ENCODE measurements at places on chromosomes 7 and 10.

GRCh38 chr10:77305650-77306632, 331.7 kb downstream of the KCNMA1 start:
- DNase-seq: no peak

DNA sequence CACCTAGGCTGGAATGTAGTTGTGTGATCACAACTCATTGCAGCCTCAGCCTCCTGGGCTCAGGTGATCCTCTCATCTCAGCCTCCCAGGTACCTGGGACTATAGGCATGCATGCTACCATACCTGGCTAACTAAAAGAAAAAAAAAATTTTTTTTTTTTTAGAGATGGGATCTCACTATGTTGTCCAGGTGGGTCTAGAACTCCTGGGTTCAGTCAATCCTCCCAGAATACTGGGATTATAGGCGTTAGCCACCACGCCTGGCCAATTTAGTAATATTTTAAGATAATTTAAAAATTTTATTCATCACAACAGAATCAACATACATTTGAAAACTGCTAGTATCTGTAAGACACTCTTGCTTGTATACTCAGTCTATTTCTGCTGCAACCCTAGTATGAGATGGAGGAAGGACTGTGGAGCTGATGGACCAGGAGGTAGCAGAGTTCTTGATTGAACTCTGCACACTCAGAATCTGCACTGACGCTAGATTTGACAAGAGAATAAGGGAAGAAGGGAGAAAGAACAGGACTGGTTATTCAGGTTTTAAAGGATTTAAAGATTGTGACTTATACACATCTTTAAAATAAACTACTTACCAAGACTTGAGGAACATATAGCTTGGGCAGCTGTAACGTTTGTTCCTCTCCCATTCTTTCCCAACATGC, 57.6 kb downstream of the VCL start:
- DNase-seq: no peak

DNA sequence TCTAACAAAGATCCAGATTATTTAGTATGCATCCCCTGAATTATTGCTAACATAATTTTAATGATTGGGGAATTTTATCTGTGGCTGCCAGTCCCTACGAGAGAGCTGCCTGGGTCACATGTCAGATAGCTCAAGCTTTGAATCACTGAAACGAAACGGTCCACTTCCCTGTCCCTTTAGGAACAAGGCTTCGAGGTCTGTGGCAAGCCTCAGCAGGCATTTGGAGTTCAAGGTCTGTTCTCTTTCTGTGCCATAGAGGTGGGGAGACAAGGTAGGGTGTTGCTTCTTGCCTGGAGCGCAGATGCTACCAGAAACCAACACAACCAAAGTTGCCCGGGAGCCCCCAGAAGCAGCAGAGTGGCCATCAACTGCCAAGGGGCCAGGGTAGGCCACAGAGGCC, 13.9 kb upstream of the SH2D4B start:
- DNase-seq: no peak

- no peak for DNase-seq
These were observed 6.0 kb downstream of the MYL7 start for GRCh38 chr7:44134943-44135628.

DNA sequence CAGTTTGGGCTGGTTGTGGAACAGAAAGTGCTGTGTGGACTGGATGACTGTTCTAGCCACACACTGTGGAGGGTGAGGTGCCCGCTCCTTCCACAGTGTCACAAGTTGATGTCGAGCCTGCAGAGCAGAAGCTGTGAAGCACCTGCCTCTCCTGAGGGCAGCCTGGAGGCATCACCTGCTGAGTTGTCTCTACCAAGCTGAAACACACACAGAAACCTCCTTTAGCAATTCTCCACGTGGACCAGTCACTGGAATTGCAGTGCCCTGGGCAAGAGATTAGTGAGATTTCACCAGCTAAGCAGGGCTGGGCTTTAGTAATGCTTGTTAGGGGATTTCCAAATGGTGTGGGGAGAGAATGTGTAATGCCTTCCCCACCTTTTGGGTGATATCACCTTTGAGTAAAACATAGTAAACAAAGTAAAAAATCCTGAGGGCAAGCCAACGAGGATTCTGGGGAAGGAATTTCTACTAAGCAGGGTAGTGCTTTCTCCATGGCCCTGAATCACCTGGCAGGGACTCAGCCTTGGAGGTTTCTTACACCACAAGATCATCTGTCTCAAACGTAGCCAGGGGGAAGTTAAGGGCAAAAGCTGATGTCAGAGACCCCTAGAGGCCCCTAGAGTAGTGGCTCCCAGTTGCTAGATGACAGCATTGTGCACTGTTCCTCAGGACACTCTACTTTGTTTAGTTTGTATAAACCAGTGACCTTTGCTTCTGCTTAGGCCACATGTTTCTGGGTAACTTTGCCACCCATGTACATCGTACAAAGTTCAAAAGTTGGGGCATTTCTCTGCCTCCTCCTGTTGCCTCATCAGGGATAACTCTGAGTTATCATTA, 233.1 kb upstream of the IGFBP3 start:
- DNase-seq: no peak

- DNase-seq: no peak
These were observed 96.3 kb downstream of the LRRTM3 start for GRCh38 chr10:67022099-67022498.

- DNase-seq: no peak
These were observed 168.0 kb downstream of the DKK1 start for GRCh38 chr10:52481986-52482555.

GRCh38 chr7:83347945-83348444, 185.3 kb upstream of the PCLO start:
- DNase-seq: no peak

DNA sequence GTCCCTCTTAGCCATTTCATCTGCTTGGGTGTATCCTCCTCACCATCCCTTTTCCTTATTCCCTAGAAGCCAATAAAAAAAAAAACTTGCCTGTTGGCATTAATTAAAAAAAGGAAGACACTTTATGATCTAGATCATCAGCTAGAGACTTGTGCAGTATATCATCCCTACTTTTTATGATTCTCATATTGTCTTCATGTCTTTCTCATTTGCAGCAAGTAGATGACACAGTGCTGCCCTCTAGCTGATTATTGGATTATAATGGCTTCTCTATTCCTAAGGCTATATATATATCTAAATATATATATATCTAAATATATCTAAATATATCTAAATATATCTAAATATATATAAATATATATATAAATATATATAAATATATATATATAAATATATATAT, 272.4 kb upstream of the LRGUK start:
- DNase-seq: no peak

DNA sequence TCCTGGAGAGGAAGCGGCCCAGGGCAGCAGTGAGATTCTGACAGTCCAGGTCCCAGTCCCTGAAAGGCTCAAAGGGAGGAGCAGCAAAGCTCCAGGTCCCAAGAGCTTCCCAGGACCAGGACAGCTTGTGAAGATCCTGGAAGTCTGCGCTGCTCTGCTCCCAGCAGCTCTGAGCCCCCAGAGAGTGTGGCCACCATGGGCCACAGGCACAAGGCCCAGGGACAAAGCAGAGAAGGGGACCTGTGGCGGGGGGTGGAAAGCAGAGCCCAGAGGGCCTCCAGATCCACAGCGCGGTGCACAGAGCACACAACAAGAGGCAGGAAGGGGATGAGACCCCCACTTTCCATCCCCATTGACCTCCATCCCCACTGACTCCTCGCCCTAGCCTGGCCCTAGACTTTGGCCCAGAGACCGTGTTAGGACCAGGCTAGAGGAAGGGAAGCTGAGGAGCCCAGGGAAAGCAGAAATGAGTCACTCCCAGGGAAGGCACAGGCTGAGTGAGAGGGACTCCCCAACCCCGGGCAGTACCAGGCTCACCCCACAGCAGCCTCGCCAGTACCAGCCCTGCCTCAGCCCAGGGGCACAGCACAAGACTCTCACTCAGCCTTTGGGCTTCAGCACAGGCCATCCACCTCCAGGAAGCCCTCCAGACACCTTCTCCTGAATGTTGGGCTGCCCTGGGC, 75.5 kb downstream of the GRID1 start:
- DNase-seq: no peak

GRCh38 chr7:101835136-101835535, 17.7 kb downstream of the CUX1 start:
- DNase-seq: no peak

- no peak for DNase-seq
These were observed 961.8 kb upstream of the CELF2 start for GRCh38 chr10:10055656-10056442.

GRCh38 chr7:77197141-77197540, 2.5 kb downstream of the FGL2 start:
- DNase-seq: no peak

- DNase-seq: no peak
These were observed 80.8 kb upstream of the MKX start for GRCh38 chr10:27826369-27826768.

DNA sequence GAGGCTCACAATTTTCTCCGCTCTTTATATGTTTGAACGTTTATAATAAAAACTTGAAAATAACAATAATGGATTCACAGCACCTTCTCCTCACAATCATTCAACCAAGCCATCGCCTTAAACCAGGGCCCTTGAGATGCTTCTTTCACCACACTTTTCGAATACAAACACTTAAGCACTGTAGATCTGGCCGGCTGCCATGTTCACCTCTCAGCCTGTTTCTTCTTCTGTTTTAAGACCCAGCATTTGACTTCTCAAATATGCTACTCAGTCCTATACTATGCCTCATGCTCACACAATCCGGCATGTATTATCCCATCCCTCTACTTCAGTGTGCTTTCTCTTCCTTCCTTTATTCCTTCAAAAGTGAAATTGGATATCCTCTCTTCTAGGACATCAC, 280.6 kb downstream of the TFEC start:
- no peak for DNase-seq

- no peak for DNase-seq
These were observed 116.8 kb downstream of the AUTS2 start for GRCh38 chr7:69714886-69715576.

- no peak for DNase-seq
These were observed 177.9 kb upstream of the BET1 start for GRCh38 chr7:94182066-94182465.

- no peak for DNase-seq
These were observed 297.7 kb downstream of the PTPRN2 start for GRCh38 chr7:158289761-158290523.

DNA sequence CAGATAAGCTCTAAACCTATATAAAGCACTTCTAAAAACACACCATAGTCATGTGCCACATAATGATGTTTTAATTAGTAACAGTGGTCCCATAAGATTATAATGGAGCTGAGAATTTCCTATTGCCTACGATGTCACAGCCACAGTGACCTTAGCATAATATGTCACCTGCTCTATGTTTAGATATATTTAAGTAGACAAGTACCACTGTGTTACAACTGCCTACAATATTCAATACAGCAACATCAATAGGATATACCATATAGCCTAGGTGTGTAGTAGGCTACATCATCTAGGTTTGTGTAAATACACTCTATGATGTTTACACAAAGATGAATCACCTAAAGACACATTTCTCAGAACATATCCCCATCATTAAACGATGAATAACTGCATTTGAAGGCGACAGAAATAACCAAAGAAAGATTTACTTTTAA, 24.5 kb downstream of the GPR22 start:
- DNase-seq: no peak

DNA sequence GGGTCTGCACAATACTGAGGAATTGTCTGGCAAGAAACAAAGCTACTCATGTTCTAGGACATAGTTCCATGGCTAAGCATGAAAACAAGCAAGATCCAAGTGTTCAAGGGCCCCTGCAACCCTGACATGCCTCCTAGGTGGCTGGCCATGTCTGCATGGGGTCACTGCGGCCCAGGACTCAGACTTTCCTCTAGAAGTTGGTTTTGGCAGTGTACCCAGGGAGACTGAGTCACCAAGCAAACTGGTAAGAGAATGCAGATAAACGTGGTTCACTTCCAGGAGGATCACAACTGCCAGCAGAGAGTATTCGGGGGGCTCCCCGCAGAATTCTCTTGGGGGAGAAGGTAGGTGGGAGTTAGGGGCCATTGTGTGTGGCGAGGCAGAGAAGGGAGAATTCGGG, 7.4 kb upstream of the PFKFB3 start:
- no peak for DNase-seq

- DNase-seq: no peak
These were observed 516.9 kb upstream of the LRRN3 start for GRCh38 chr7:110573862-110574528.

- no peak for DNase-seq
These were observed 65.0 kb downstream of the FBXL13 start for GRCh38 chr7:103009466-103010185.

GRCh38 chr7:101216001-101216859, 1.2 kb downstream of the PLOD3 start:
- DNase-seq: no peak

DNA sequence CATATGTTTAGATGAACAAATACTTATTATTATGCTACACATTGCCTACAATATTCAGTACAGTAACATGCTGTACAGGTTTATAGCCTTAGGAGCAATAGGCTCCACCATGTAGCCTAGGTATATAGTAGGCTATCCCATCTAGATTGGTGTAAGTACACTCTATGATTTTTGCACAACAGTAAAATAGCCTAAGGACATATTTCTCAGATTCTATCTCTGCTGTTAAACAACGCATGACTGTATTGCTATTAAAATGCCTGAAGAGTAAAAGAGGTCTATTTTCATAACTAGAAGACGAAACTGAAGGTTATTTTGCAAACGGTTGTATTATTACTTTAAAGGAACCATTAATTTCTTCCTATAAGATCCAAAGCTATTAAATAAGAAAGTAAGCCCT, 88.3 kb downstream of the SEMA3A start:
- no peak for DNase-seq

GRCh38 chr7:148395352-148395811, 195.2 kb upstream of the C7orf33 start:
- no peak for DNase-seq

DNA sequence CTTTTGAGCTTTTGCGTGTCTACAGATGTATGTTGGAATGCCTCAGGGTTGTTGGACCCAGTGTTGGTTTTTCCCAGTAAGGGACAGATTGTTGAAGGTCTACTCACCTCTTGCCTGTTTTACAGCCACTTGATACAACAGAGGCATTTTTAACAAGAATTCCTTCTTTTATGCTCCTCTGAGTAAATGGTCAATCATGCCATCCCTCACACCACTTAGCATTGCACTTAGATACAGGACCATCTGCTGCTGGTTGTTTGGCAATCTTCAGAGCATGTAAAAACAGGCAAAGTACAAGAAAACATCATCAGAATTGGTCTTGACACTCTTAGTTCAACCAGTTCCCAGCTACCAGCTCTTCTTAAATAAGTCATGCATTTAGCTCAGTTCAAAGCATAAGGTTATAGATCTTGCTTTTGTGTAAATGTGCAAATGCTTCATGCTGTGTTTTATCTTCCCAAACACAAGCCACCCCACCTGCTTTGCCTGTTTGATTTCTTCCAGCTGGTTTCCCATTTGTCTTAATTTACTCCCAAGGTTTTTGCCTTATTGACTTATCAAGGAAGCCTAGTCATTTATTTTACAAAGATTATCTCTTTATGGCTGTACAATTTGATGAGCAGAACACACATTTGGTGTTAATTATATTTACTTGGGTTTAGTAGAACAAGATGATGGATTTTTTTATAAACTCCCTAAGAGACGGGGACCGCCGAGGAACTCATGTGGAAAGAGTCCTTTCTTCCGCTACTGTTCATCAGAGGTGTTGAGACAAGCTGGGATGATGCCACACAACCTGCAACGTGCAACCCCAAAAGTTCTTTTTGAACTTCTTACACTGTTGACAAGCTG, 136.6 kb downstream of the AHR start:
- no peak for DNase-seq

Data from stimulated activated CD8-positive, alpha-beta memory T cell treated with anti-CD3 and anti-CD28 coated beads, Interleukin-7, amount 100 ng/mL, for 4 hours (primary cell).